ENCODE measurements at places on chromosomes 6 and 20. TPM values are rescaled to one million over a fixed set of nuclear protein-coding genes. Genes with fewer than 3 reads are reported as not detected.

- peak; percentile 55 for DNase-seq
These were observed 140.8 kb upstream of the ARMC2 start for GRCh38 chr6:108707328-108707976.

DNA sequence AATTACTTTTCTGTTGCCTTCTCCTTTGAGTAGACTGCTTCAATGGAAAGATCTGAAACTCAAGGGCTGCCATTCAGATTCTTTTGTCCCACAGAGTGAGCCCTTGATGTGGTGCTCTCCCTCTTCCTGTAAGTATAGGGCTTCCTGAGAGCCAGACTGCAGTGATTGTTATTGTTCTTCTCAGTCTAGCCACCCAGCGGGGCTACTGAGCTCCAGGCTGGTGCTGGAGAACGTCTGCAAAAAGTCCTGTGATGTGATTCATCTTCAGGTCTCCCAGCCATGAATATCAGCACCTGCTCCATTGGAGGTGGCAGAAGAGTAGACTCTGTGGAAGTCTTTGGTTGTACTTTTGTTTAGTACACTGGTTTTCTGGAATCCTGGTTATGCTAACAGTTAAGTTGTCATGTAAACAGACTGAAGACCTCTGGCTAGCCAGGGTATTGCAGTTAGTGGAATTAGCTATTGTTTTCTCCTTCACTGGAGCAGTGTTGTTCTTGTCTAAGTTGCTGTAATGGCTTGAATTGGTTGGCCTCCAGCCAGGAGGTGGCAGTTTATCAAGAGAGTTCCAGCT, 240.9 kb downstream of the COL12A1 start:
- DNase-seq = no peak

GRCh38 chr6:63734923-63735322, 99.3 kb downstream of the PHF3 start:
- no peak for DNase-seq

DNA sequence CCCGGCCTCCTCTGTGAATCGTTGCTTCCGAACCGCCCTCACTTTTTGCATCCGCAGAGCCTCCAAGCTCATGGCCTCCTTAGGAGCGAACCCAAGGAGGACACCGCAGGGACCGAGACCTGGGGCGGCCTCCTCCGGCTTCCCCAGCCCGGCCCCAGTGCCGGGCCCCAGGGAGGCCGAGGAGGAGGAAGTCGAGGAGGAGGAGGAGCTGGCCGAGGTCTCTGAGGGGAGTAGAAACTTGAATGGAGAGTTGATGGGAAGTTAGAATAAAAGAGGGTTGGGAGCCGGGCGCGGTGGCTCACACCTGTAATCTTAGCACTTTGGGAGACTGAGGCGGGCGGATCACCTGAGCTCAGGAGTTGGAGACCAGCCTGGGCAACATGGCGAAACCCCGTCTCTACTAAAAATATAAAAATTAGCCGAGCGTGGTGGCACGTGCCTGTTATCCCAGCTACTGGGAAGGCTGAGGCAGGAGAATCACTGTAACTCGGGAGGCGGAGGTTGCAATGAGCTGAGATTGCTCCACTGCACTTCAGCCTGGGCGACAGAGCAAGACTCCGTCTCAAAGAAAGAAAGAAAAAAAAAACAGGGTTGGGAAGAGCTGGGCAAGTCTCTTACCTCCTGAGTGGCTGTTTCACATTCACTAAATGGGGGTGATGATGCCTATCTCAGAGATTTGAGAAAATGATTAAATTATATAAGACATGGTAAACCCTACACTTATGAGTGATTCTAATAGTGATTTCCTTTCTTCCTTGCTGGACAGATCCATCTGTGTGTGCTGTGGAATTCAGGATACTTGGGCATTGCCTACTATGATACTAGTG, 805 bp downstream of the MSH5 start:
- peak; percentile 73 for DNase-seq

Gene RIMS1
- 0.70 TPM for total RNA-seq

Gene RAB32
- 10.5 TPM for total RNA-seq

All from H7 (cell line).